GF-D8 (cell line): ENCODE measurements at places on chromosomes 5 and 9.

- DNase-seq: no peak
Observed at GRCh38 chr9:81395676-81396054, 293.7 kb downstream of the TLE1 start.

DNA sequence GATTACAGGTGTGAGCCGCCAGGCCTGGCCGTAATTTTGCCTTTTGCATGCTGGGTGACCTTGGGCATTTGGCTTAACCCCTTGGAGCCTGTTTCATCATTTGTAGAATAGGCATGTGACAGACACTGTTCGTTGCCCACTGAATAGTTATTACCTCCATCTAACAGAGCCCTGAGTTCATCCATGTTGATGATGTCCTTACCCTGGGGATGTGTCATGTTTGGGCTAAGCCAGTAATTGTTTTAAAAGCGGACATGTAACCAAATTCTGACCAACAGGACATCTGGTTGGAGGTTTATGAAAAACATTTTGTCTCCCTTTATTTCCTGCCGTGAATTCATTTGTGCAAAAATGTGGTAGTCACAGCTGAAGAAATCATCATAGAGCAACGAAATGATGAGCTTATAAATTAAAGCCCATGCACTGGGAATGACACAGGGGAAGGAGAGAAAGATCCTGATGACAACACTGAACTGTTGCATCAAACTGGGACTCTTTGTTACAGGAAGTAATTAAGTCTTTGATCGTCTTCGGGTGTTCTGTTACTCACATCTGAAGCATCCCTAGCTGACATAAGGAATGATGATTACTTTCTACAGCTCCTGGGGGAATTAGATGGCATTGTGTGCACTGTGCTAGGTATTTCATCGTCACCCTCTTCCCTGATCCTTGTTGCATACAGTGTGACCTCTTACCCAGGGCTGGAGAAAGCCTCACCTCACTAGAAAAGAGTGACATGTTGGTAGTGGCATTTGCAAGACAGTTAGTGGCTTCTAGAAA, 117.8 kb downstream of the FGF18 start:
- DNase-seq: no peak

- DNase-seq: no peak
Observed at GRCh38 chr5:55521881-55522280, 12.9 kb downstream of the PLPP1 start.

GRCh38 chr5:58932057-58932612, 349.3 kb downstream of the RAB3C start:
- DNase-seq: no peak

- no peak for DNase-seq
Observed at GRCh38 chr9:101574731-101575333, 19.9 kb downstream of the PPP3R2 start.

GRCh38 chr5:435156-435790, 7.7 kb upstream of the EXOC3 start:
- no peak for DNase-seq

DNA sequence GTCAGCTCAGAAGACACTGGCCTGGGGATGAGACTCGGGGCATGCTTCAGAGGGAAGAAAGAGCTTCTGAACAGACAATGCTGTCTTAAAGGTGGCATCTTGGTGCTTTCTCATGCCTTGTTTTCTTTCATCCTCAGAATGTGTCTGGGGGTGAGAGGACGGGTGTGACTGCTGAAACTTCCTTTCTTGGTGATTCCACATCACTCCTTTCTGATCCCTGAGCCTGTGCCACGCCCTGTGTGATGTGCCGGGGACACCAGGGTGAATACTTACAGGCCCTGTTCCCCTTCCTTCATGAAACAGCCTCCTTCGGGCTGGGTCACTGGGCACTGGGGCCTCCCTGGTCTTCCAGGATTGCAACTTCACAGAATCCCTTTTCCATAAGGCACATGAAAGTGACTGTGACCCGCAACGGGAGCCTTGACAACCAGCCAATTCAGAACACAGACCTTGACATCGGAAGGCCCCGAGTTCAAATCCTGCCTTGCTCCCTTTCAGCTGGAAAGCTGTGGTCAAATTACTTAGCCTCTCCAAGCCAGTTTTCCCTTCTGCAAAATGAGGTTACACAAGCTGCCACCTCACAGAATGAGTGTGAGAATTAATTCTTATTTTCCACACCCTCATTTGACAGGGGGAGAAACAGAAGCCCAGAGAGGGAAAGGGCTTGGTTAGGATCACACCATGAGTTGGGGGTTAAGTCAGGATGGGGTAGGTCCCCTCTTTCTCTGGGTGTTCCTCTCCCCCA, 44.1 kb upstream of the IL17B start:
- no peak for DNase-seq

DNA sequence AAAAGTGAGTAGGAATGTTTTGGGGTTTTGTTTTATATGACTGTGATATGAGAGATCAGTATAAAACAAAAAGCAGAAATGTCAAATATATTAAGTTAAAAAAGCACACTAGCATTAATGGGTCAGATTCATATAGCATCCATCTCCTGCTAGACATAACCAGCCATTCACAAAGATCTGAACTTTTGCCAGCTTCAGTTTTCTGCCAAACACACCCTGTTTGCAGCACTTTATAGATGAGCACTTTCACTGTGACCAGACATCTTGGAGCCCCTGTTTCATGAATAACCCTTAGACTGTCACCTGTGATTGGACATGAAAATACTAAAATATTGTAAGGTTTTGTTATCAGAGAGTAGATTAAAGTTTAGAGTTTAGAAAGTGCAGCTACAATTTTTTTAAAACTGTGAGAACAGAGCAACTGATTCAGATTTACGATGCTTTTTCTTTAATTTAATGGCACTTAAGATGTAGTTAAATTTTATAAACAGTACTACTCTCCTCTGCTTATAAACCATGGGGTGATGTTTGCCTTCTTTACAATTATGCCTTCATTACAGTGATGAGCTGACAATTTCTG, 142.6 kb downstream of the KCTD16 start:
- DNase-seq: no peak

- DNase-seq: no peak
Observed at GRCh38 chr5:102531506-102531905, 32.7 kb upstream of the SLCO6A1 start.

- DNase-seq: no peak
Observed at GRCh38 chr5:176743136-176743861, 67.1 kb upstream of the UNC5A start.

DNA sequence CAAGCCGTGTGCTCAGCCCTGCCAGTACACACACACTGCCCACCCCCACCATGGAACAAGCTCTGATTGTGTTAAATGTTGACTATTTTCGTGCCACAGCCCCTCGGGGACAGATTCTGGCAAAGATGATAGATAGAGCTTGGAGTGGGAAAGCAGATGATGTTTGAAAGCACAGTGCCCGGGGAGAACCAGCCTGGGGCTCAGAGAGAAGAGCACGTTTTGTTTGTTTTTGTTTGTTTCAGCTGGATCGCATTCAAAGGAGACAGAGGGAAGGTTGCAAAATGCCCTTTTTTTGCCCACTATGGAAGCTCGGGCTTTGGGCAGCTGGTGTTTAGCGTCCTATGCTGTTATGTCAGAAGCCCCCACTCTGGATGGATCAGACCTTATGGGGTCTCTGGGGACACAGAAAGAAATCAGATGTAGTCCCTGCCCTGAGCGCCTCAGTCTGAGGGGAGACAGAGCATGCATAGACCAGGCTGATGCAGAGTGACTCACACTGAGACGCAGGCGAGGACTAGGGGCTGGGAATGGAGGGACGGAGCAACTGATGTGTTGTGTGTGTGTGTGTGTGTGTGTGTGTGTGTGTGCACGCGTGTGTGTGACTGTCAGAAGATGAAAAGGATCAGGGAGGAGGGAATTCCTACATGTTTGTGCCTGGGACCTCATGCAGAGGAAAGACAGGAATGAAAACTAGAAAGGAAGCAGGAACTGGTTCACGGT, 229.7 kb downstream of the MELK start:
- no peak for DNase-seq

DNA sequence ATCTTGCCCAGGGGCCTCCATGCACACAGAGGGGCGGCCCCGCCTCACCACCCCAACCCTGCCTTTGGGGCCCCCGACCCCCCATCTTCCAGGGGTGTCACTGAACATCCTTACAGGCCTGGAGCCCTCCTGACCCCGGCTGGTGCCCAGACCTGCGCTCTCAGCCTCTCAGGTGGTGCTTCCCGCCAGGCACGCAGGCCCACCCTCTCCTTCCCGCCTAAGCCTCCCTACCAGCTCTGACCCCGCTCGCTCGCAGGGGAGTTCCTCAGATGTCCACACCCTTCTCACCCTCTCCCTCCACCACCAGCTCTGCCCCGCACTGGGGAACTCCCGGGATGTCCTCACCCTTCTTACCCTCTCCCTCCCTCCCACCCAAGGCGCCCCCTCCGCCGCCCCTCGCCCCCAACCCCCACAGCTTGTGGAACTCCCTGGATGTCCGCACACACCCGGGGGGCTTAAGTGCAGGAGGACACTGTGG, 12.3 kb upstream of the QRFP start:
- no peak for DNase-seq

DNA sequence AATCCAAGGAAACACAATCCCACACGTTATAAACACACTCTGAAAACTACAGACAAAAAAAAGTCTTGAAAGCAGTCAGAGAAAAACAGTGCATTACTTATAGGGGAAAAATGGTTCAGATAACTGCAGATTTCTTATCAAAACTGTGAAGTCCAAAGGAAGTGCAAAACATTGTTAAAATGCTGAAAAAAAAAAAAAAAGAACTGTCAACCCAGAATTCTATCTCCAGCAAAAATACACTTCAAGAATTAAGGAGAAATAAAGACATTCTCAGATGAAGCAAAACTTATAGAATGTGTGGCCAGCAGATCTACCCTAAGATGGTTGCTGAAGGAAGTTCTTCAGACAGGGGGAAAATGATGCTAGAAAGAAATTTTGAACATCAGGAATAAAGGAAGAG, 40.4 kb downstream of the ADAMTS2 start:
- DNase-seq: no peak

DNA sequence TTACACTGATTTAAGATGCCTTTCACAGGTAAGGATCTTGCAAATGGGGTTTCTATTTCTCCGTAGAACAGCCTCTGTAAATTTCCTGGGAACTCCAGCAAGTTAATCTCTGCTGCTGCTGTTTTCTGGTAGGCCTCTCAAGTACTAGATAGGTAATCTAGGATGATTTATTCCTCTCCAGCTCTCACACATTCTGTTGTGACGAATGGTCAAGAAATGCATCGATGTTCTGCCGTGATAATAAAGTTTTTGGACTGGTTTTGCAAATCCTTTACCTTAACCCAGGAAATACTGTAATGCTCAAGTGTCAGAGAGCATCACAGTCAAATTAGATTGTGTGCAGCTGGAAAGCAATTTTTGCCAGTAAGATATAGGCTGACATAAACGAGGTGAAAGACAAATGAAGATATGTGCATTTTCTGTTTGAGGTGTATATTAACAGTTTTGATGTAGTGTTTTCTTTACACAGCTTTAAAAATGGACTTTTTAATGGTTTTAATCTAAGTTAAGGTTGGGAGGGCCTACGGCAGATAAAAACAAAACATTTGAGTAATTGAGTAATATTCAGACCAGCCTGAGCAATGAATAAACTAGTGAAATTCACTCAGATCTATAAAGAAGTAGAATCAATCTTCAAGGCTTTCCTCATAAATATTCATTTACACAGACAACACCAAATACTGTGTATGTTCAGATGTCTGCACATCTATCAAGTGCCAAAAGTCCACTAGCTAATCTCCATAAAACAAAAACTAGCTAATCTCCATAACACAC, 300.6 kb upstream of the EDIL3 start:
- no peak for DNase-seq

- peak; percentile 11 for DNase-seq
Observed at GRCh38 chr5:150801117-150801927, 22.8 kb downstream of the SMIM3 start.

DNA sequence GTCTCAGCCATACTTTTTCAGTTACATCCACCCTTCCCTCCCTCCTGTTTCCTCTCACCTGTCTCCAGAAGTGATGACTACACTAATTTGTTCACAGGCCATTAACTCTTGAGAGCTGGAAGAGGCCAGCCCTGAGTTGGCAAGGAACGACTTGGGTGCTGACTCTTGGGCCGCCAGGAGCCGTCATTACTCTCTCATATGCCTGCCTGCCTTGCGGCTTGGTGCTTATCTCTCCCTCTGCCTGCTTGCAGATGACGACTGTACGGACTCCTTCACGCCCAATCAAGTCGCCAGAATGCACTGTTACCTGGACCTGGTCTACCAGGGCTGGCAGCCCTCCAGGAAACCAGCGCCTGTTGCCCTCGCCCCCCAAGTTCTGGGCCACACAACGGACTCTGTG, 66.1 kb downstream of the PAPPA start:
- no peak for DNase-seq

DNA sequence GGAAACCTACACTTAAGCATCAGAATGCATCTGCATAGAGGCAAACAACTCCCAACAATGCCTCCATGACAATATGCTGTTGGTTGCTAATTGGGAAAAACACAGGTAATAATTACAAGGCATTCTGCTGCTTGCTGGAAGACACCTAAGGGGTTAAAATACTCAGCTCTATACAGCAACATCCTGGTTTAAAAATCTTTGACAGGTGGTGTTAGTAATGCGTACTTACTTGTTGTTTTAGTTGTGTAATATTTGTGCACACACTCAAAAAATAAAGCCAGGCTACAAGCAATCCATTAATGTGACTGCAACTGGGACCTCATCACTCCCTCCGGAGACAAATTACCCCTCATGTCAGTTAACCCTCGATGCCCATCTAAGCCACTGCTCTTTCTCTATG, 126.3 kb upstream of the ELL2 start:
- no peak for DNase-seq

DNA sequence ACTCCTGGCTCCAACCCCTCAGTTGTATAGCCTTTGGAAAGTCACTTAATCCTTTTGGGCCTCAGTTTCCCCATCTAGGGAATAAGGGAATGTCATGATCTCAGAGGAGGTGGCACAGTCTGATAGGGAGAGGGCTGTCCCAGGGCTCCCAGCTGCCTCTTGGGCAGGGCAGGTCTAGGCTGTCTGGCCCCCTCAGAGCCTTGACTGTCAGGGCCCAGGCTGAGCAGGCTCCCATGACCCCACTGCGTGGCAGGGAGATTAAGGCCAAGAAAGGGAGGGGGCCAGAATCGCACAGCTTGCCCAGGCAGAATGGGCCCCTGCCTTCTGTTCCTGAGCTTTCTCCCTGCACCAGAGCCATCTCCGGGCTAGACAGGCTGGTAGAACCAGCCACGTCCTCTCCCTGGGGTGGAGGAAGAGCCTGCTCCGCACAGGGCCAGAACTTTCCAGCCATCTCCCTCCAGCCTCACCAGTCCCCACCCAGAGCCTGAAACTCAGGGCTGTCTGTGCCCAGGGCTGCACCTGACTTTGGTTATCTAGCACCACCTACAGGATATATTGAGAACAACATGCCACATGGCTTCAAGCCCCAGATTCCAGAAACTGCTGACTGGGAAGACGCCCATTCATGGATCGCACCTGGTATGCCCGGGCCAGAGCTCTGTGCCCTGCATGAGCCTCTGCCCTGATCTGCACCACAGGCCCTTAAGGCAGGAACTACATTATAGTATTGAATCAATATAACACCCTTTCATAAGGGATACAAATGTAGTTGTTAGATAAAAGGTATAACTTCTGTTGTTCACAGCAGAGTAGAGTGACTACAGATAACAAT, 32.1 kb downstream of the NAIF1 start:
- peak; percentile 45 for DNase-seq

- no peak for DNase-seq
Observed at GRCh38 chr9:96512240-96512639, 62.3 kb downstream of the HABP4 start.
